Myocyte (in vitro differentiated cells): ENCODE measurements at places on chromosomes 11 and 22. TPM values are rescaled to one million over a fixed set of nuclear protein-coding genes. Genes with fewer than 3 reads are reported as not detected.

Gene OR8H3
- not detected in 2 replicates for total RNA-seq

Gene RASL10A
- 2.5 and 9.5 TPM in 2 replicates for total RNA-seq

Gene RIC3
- total RNA-seq: not detected in 2 replicates

Gene SIAE
- 14.4 and 14.8 TPM in 2 replicates for total RNA-seq

Gene CD248
- not detected in 2 replicates for total RNA-seq

Gene KRTAP5-8
- total RNA-seq: 0.21 TPM in 1 of 2 replicates, not detected in the other

Gene BARX2
- total RNA-seq: not detected in 2 replicates

Gene C11orf86
- not detected in 2 replicates for total RNA-seq

Gene GAB2
- total RNA-seq: 31.6 and 38.0 TPM in 2 replicates

Gene CEND1
- 0.53 and 0.94 TPM in 2 replicates for total RNA-seq

Gene RAB3IL1
- 3.0 and 4.3 TPM in 2 replicates for total RNA-seq
